Activated CD4-positive, alpha-beta T cell treated with anti-CD3 and anti-CD28 coated beads, Interleukin-10, Interleukin-2, amounts not matched to agents 100 ng/mL and 50 ng/mL, durations not matched to agents 16 hours and 8 hours (primary cell): ENCODE measurements at places on chromosomes 12 and 14.
A peak's percentile ranks its signal among the peaks of the same experiment; 100 is the strongest.

GRCh38 chr14:101475456-101476257 is 85.6 kb upstream of the DIO3 start:
- no peak for DNase-seq

- DNase-seq = no peak
Measured at GRCh38 chr14:79791055-79791732, 420.1 kb downstream of the DIO2 start.

GRCh38 chr12:124171231-124171979 is 123.5 kb upstream of the RFLNA start:
- no peak for DNase-seq

GRCh38 chr14:84991021-84991420 is 538.9 kb upstream of the FLRT2 start:
- DNase-seq = no peak

- peak; percentile 87 for DNase-seq
Measured at GRCh38 chr14:65637780-65638179, 225.2 kb downstream of the FUT8 start.

- peak; percentile 84 for DNase-seq
Measured at GRCh38 chr14:60164712-60165546, at the start of gene DHRS7. Gene DHRS7 (minus strand): TSS chr14:60165398. CDS start chr14:60165309, 89 bp downstream.

DNA sequence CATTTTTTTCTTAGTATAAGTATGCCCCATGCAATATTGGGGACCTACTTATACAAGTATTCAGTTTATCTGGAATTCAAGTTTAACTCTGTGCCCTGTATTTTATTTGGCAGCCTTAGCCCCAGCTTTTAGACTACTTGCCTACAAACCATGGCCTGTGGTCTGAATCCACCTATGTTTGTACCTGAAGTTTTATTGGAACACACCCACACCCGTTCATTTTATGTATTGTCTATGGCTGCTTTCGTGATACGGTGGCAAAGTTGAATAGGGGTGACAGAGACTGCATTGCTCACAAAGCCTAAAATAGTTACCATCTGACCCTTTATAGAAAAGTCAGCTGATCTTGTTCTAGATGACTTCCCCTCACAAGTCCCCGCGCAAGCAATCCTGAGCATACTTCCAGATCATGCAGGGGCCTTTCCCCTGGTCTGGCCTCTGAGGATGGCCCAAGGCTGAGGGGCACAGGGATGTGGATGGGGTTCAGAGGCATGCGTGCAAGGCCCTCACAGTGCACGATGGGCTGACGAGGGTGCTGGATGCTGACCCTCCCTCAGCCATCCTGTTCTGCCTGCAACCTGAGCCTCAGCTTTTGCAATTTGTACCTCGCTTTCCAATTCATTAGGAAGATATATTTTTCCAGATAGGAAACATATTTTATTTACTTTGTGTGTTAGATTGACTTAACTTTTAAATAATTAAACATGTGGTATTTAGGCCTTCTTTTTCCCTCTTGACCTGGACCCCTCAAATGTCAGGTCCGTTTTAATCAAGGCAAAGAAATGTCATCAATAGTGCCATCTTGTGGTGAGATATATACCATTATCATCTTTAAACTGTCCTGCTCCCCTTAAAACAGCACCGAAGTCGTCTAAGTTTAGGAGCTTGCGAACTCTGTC is 527.3 kb upstream of the CCDC196 start:
- peak; percentile 53 for DNase-seq

- DNase-seq = peak; percentile 15
Measured at GRCh38 chr12:19450362-19450761, 11.1 kb downstream of the AEBP2 start.

- DNase-seq = no peak
Measured at GRCh38 chr12:91769736-91770135, 375.9 kb downstream of the BTG1 start.

GRCh38 chr14:33567023-33567728 is 383.7 kb downstream of the EGLN3 start:
- no peak for DNase-seq

DNA sequence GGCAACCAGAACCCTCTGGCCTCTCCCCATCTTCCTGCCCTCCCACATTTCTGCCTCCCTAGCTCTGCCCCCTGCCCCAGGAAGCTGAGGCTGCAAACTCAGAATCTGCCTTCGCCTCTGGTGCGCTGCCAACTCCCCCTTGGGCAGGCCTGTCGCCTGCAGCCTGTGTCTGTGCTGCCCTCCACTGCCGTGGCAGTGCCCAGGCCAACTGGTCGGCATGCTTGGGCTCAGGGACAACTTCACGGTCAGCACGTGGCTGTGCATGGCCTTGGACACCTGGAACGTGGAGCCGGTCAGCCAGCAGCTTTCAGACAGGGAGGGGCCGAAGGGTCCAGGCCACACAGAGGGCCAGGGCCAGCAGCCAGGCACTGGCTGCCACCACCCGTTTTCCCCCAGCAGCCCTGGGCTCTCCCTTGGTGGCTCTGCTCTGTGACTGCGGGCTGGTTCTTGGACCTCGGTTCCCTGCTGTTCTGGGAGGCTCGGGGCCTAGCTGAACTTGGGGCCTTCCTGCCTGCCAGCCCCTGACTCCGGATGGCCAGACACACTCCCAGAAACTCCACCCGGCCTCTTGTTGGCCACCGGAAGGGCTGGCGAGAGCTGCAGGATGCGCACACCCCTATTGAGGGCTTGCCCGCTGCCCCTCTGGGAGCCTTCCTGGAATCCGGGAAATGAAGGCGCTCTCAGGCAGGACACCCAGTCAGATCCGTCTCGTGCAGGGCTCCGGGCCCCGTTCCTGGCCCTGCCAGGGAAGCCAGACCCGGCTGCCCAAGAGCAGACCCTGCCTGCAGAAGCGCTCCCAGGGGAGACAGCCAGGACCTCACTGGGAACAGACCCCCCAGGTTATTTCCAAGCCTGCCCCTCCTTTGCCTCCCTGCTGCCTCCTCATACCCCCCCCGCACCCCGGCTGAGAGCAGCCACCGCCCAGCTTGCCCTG is 34.2 kb upstream of the PPP1R13B start:
- DNase-seq = no peak

- DNase-seq = no peak
Measured at GRCh38 chr14:64634558-64634957, 69.7 kb upstream of the PLEKHG3 start.

- no peak for DNase-seq
Measured at GRCh38 chr14:72738161-72738611, 155.7 kb downstream of the DPF3 start.

DNA sequence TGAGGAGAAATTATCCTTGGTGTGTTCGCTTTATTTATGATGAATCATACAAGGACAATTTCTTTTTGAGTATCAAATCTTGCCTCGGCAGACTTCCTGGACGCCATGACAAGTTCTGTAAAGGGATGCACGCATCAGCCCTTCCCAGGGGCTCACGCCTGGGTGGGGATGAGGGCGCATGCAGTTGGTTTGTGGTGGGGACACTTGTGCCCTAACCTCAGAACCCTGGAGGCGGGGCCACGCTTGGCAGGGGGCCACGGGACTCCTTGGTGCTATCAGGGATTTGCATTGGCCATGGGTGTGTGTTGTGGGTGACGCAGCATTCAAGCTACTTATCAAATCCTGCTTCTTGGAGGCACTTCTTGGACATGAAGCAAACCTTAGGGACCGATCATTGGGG is 143.8 kb upstream of the RTL1 start:
- DNase-seq = no peak

- DNase-seq = no peak
Measured at GRCh38 chr12:1919284-1919683, 832 bp upstream of the CACNA2D4 start.

- DNase-seq = peak; percentile 74
Measured at GRCh38 chr14:91858536-91859275, 8.6 kb downstream of the TC2N start.

DNA sequence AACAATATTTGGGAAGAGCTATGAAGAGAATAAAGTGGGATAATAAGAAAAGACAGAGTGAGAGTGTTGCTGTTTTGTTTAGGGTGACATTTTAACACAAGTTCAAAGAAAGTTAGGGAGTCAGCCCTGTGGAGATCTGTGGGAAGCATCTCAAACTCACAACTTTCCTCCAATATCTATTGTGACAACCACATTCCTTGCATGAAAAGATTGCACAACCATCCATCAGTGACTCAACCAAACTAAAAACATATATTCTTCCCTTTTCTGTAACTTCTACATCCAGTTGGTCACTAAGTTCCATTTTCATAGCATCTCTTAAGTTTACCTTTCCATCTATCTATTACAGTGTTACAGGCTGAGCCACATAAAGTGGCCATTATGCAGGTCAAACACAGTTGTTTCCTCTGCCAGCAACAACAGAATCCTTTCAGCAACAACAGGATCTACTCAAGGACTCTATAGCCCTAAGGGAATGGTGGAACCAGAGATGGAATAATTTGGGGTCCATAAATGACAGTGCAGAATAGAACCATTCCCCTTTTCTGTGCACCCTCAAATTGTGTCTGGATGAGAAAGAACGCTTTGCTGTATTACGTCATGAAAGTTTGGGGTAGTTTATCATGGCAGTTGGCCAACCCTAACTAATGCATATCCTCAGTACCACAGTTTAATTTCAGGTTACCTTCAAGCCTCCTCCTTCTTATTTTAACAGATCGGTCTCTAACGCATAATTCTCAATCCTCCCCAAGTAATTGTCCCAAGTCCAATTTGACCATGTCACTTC is 118.8 kb downstream of the ST8SIA1 start:
- DNase-seq = no peak

GRCh38 chr12:54379398-54380201 is 4.9 kb downstream of the ZNF385A start:
- peak; percentile 92 for DNase-seq

GRCh38 chr14:94864387-94865195 is 94.7 kb upstream of the GSC start:
- DNase-seq = no peak

DNA sequence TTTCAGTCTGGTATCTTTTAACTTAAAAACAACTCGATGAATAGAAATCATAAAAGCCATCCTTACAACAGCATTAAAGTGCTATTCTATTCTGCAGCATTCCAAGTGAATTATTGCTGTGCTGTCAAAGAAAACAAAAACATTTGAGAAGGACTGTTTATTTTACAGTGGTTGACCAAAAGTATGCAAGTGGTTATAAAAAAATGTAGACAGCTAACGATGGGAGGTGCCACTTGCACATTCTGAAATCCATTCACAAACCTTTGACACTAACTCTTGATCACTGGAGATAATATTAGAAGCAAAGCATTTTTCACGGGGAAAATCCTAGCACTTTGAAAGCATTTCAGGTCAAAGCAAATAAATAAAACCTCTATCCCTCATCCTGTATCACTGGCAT is 55.6 kb downstream of the HMGA2 start:
- DNase-seq = no peak

DNA sequence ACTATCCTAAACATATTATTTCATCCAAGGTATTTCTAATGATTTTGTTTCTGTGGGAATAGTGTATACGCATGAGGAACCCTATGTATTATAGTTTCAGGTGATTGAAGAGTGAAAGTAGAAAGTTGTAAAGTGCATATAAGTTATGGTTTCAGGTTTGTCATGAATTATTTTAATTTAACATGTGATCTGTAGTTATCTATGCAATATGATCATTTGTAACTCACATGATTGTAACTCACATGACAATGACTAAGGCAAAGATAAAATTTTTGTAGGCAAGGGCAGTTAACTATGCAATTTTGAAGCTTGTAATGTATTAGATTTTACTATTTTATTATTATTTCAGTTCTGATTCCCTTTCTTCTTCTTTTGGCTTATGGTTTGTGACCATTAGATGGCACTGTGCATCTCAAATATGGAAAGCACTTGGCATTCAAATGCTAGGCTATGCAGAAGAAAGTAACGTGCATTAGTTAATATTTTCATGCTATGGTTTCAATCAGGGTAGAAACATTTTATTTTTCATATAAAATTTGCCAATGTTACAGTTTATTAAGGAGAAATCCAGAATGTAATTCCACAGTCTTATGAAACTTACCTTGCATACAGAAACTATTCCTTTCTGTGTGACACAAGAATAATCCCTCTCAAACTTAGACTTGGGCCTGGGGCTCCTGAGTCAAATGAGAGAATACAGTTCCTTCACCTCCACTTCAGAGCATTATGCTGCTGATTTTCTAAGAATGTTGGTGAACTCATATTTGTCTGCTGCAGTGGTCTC is 15.8 kb upstream of the TMEM30B start:
- DNase-seq = peak; percentile 64

- peak; percentile 28 for DNase-seq
Measured at GRCh38 chr14:51716610-51717009, 64.9 kb downstream of the FRMD6 start.

DNA sequence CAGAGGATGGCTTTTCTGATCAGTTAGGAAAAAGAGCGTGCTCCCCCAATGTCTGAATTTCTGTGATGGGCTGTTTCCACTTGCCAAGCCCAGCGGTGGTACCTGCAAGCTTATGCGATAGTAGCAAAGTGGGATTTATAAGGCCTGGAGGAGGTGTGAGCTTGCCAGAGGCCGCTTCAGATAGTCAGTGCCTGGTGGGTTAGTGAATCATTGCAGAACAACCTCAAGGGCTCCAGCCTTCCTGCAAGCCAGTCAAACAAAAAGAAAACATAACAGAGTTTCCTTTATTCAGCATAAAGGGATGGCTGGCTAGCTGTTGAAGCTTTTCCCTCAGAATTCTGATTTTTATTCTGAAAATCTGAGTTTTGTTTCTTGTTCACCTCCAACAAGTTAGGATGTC is 7.6 kb upstream of the BMP4 start:
- no peak for DNase-seq

DNA sequence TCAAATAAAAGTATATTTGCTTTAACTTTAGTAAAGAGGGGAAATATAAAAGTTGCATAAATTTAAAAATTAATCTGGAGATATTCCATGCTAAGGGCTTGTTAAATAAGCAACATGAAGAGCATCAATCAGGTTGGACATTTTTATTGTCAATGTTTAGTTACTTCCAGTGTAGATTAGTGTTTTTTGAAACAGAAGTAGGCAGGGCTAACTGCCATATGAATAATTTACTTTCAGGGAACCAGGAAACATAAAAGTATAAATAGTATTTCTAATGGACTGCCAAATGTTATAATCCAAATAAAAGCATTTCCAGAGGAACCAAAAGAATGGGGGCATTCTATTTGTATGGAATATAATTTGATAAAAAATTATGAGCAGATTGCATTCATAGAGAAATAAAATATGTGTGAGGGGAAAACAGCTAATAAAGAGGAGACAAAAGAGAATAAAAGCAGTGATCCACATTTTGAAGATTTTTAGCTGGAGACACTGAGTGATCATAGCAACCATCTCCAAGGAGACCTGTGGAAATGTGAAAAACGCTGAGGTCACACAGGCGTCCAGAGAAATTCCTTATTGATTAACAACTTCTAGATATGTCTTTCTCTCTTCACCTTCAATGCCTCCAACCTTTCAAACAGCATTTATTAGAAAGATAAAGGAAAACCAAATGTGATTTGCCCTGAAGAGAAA is 70.8 kb downstream of the SRGAP1 start:
- no peak for DNase-seq
